ENCODE measurements at places on chromosomes 1 and 21.

GRCh38 chr1:159040206-159040605, 30.5 kb downstream of the IFI16 start:
- DNase-seq, result no peak

GRCh38 chr21:40002978-40003377, 135.7 kb downstream of the PCP4 start:
- no peak for DNase-seq

- DNase-seq, result no peak
Measured at GRCh38 chr1:41739061-41739955, 179.4 kb downstream of the HIVEP3 start.

- DNase-seq, result no peak
Measured at GRCh38 chr1:58909914-58910681, 126.3 kb upstream of the JUN start.

GRCh38 chr1:230148126-230148652, 81.2 kb downstream of the GALNT2 start:
- no peak for DNase-seq

DNA sequence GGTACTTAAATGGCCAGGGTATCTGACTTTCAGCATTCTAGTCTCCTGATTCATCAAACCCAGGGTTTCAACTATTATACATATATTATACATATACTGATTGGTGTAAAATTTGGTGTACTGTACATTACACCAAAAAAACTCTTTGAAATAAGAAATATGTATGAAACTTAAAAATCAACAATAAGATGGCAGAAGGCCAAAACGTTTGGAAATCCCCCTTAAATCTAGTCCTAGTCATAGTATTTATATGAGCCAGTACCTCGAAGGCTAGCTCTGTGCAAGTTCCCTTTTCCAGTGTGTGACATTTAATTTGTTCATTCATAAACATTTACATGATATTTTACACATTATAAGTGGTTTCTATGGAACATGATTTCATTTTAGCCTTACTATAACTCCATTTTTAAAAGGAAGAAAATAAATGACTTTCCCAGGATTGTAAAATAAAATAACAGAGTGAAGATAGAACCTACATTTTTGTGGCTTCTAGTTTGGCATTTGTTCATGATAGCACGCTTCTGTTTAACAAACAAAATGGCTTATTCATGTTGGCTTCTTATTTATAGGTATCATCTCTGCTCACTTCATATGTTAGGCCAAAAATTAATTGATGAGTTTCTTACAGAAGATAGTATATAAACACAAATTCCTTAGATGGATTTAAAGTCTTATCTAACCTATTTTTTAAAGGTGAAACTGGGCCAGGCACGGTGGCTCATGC, 18.8 kb upstream of the ZNF281 start:
- no peak for DNase-seq

DNA sequence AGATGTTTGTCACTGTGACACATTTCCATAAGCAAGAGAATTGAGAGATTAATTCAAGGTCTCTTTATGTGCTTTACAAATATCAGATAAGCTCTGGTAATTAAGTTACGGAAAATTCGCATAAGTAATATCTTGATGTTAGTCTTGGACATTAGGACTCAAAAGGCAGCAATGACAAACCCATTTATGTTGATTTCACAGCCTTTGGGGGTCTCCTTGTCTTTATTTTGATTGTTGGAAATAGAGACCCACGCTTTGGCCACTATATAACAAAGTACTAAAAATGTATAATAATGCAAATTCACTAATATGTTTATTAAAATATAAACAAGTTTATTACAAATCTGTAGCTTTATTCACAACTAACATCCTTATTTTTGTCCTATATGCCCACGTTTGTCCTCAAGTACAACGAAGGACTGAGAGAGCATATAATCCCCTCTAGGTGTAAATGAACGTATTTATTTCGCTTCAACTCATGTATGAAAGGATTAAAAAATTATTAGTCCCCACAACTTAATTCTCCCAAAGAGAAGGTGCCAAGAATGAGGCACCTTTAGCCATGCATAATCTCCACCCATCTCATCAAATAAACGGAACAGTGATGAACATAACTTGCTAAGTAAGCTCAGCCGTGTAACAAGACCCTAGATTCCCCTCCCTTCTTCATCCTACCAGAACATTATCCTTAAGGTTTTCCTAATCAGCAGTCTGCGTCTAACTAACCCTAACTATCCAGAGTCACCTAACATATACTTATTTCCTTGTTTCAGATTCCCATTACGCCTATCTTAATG, 1.6 kb upstream of the LAMC1 start:
- no peak for DNase-seq

DNA sequence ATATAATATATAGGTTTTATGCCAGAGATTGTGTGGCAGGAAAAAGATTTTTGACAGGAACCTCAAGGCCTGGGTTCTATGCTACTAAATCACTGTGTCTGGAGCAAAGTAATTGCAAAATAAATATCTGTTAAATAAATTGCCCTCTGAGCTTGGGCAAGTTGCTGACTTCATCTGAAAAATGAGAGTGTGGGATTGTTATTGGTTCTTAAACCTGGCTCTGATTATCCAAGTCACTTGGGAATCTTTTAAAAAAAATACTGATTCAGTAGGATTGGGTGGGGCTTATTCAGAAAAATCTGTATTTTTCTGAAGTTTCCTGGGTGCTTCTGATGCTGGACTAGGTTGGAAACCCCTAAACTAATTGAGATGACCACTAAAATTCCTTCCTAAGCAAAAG, 174.1 kb upstream of the SGIP1 start:
- no peak for DNase-seq

GRCh38 chr1:210568631-210569030, 239.9 kb downstream of the HHAT start:
- DNase-seq, result no peak

- DNase-seq, result no peak
Measured at GRCh38 chr1:53550201-53550741, 91.1 kb downstream of the DMRTB1 start.

DNA sequence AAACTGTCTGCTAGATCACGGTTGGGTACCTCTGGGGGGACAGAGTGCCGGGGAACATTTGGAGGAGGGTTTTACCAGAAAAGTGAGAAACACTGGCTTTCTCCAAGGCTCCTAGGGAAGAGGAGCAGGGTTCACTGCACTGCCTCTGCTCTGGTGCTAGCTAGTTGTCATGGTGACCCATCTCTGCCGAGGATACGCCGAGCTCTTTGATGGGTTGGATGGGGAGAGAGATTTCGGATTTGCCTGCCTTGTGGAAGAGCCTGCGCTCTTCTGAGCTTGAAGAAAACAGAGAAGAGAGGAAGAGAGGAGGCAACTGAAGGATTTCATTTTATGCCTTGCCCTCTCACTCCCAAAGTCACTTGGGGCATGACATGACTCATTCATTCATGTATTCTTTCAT, 92.1 kb downstream of the NAV1 start:
- no peak for DNase-seq

DNA sequence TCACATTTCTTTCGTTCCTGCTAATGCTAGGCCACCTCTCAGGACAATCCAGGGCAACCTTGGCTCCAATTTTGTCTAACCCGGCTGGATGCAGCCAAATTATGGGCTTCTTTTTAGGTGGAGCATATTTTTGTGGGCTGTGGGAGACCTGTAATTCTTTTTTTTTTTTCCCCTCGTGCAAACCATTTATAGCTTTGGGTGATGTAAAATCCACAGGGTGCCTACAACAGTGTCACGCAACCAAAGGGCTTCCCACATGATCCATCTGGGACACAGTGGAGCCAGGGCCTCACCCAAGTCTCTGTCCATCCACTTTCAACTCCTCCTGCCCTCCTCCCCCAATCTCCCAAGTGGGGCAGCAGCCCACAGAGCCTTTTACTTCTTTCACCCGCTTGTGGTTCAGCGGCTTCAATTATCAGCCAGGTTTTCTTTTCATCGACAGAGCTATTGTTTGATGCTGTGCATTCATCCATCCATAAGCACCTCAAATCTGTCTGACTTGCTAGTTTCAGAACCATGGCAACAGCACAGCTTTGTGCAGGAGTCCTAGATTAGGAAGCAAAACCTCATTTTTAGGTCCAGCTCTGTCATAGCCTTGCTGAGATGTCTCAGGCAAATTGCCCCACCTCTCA, 10.0 kb upstream of the OVAAL start:
- no peak for DNase-seq

DNA sequence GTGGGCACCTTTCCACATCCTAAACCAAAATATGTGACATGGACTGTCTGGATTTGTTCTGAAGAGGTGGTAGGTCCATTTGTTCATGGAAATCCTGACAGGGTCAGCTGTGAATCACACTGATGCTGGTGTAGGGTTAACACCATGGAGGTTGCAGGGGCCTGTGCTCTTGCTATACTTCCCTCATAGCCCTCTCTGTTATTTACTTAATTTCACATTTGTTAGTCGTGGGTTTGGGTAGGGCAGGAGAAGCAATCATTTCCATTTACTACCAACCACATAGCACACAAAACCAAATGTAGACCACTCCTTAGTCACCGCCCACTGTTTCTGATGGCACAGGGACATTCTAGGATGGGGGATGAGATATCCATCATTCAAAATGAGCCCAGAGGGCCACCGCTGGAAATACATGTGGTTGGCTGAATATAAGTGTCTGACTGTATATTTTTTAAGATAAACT, 61.8 kb upstream of the POU2F1 start:
- DNase-seq, result no peak

GRCh38 chr21:37547615-37548200, 181.1 kb downstream of the DYRK1A start:
- DNase-seq, result no peak

DNA sequence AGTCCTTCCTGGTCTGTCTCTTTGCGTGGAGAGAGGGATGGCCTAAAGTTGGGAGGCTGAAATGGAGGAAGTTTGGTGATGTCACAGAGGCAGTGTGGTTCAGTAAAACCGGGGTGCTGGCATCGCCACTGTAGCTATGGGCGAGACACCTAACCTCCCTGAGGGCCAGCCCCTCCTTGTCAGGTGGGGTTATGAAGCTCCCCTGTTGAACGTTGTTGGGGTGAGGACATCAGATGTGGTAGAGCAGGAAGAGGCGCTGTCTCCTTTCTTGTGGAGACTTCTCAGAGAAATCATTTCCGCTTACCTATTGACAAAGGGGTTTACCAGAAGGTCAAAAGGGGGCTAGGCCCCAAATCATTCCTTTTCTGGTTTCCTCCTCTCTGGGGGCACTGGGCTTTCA, 294.7 kb downstream of the SIPA1L2 start:
- no peak for DNase-seq

- no peak for DNase-seq
Measured at GRCh38 chr1:2009101-2010053, 5.8 kb upstream of the CFAP74 start.

- DNase-seq, result no peak
Measured at GRCh38 chr1:212311836-212312497, 26.8 kb downstream of the PPP2R5A start.

- DNase-seq, result peak; percentile 84
Measured at GRCh38 chr1:228842094-228842775, 107.0 kb downstream of the RHOU start.

DNA sequence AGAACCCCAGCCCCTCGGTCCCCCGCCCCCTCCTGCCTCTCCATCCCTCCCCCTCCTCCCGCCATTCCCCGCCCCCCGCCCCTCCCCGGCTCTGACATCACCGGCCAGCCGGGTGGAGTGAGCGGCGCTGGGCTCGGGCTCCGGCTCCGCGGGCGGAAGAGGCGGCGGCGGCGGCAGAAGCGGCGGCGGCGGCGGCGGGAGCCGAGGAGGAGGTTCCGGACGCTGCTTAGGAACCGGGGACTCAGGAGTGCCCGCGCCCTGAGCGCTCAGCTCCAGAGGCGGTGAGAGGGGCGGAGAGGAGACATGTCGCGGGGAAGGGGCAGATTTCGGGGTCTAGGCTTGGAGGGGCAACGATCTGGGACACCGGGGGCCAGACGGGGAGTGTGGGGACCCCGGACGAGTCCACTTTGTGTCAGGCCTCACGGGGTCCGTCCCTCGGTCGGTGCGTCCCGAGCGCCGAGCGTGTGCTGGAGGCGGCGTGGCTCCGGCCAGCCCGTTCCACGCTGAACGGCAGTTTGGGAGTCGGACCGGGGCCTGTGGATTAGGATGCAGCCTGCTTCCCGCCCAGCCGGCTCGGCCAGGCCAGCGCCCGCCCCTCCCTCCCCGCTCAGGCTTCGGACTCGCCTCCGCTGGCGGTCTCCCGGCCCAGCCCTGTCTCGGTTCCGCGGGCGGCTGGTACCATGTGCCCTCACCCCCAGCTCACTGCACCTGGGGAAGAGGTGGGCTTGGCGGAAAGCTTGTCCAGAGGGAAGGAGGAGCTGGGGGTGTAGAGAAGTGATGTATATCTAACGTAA, at the start of gene PEA15:
PEA15 (plus strand) TSS at position 143 of the 794 bp plus-strand sequence. CDS start 6,161 bp downstream, outside the sequence.
- DNase-seq, result peak; percentile 87

GRCh38 chr1:17741052-17741451, 14.1 kb upstream of the ACTL8 start:
- DNase-seq, result no peak

Measured in A549 (cell line).